ENCODE measurements at places on chromosomes 1 and 21. TPM values are rescaled to one million over a fixed set of nuclear protein-coding genes. Genes with fewer than 3 reads are reported as not detected.

DNA sequence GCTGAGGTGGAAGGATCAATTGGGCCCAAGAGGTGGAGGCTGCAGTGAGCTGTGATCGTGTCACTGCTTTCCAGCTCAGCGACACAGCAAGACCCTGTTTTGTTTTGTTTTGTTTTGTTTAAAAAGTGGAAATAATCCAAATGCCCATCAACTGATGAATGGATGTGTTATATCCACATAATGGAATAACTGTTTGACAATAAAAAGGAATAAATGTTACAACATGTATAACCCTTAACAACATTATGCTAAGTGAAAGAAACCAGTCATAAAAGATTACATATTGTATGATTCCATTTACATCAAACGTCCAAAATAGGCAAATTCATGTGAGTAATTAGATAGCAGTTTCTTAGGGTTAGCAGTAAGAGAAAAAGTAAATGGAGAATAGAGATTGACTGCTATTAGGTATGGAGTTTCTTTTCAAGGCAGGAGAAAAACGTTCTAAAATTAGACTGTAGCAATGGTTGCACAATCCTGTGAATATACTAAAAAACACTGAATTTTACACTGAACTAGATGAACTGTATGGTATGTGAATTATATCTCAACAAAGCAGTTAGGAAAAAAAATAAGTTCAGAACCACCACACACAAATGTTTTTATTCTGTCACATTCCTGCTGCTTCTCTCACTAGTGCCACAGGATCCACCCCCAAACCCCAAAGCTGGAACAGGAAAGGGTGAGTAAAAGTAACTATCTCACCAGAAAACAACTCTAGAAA is 15.7 kb downstream of the FOXJ3 start:
- no peak overlapping the region for H3K27ac ChIP-seq
- H3K4me1 ChIP-seq, result no peaks in the 10 kb centered on the region
- DNase-seq, result no peak
- H3K4me3 ChIP-seq, result no peak overlapping the region

GRCh38 chr1:970242-970972 is 4.1 kb downstream of the PLEKHN1 start:
- H3K27me3 ChIP-seq, result peaks cover 11% of the 10 kb centered on the region
- no peaks in the 10 kb centered on the region for H3K36me3 ChIP-seq
- H3K4me3 ChIP-seq, result no peak overlapping the region
- no peak for DNase-seq

GRCh38 chr1:203706444-203706843 is 58.5 kb upstream of the LAX1 start:
- H3K4me3 ChIP-seq, result no peak overlapping the region
- no peak for DNase-seq
- H3K27ac ChIP-seq, result no peak overlapping the region
- peaks cover 13% of the 10 kb centered on the region for H3K36me3 ChIP-seq
- H3K4me1 ChIP-seq, result no peaks in the 10 kb centered on the region

The RHBDL2 gene
- 0.84 TPM for total RNA-seq
